Thoracic aorta (tissue), 2 donors: ENCODE measurements at places on chromosomes 2 and 18. TPM values are rescaled to one million over a fixed set of nuclear protein-coding genes. Genes with fewer than 3 reads are reported as not detected.
A peak's percentile ranks its signal among the peaks of the same experiment; 100 is the strongest.

Gene ZC3H8
- 5.3 TPM for total RNA-seq

Gene SULT1C4
- total RNA-seq, result not detected

Gene PROKR1
- not detected for total RNA-seq

Gene POTEI
- total RNA-seq, result not detected

Gene RNF125
- total RNA-seq, result 4.6 TPM

- DNase-seq, result no peak
Measured at GRCh38 chr2:73218298-73218697, 4.3 kb downstream of the SMYD5 start.

DNA sequence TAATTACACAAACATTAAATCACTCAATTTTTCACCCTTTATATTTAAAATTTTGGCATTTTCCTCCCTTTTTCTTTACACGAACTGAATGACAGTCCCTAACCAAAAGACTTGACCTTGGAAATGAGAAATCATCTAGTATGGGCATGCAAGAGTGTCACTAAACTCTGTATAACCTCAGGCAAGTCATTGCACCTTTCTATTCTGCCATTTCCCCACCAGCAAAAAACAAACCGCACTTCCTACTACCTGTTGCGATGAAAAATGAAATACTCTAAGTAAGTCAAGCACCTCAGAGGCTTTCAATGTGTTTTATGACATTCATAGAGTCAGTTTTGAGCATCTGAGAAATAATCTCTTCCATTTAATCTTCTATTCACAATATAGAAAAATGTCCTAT, 44.1 kb downstream of the ANKRD44 start:
- no peak for DNase-seq

- no peak for DNase-seq
Measured at GRCh38 chr2:11729362-11730212, 16.8 kb upstream of the LPIN1 start.

DNA sequence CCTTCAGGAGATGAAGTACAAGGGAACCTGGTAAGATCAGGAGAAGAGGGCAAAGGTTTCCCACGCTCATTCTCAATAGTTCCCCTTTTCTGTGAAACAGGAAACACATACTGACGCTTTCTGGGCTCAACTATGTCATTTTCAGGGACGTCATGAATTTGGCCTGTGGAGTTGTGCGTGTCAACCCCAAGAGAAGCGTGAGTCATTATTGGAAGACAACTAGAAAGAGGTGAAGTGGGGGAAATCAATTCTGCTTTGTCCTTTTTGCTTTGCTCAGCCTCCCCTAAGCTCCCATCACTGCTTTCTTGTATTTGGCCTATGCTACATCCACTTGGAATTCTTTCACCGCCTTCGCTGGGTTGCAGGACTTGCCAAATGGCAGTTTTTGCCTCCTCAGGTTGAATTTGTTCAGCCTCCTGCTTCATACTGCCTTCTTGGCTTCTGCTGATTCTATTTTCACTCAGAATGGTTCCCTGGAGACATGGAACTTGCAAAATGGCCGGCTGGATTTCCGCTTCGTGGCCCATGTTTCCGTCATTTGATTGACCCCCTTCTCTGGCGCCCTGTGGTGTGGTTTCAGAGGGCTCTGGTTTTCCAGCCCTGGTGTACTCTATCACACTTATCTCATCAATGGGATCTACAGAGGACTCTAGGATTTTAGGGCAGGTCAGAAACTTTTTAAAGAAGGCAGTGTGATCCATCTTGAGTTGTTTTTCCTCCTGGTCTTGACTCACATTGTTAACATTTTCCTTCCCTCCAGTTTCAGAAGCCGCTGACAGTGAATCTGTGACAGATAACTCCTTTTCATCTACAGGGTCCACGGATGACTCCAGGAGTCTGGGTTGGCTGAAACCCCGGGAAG, 93.3 kb downstream of the ALPK2 start:
- no peak for DNase-seq

DNA sequence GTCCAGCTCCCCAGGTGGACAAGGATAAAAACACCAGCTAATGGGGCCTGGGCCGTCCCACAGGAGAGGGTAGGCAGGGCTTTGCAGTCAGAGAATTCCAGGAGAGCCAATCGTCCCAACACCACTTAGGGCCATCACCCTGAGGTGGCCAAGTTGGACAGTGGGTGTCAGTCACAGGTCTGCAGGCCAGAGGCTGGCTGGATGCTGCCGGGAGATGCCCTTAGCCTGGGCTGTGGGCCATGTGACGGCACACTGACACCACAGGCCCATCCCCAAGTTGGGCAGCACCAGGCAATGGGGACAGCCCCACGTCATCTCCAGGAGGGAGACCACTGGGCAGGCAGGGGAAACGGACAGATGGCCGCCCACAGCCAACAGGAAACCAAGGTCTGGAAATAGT, 53.9 kb downstream of the KIF1A start:
- no peak for DNase-seq

DNA sequence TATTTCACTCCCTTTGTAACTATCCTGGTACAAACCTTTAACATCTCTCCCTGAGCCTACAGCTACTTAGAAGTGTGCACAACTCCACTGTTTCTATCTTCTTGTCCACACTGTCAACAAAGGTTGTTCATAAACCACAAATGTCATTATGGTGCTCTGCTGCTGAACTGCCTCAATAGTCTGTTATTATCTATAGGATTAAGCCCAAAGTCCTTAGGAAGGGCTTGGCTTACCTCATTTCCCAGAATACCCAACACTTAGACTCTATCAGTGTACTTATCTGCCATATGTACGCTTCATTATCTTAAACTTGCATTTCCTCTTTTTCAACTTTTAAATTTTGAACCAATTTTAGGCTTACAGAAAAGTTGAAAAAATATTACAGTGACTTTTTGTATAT, 94.2 kb downstream of the HNMT start:
- no peak for DNase-seq

DNA sequence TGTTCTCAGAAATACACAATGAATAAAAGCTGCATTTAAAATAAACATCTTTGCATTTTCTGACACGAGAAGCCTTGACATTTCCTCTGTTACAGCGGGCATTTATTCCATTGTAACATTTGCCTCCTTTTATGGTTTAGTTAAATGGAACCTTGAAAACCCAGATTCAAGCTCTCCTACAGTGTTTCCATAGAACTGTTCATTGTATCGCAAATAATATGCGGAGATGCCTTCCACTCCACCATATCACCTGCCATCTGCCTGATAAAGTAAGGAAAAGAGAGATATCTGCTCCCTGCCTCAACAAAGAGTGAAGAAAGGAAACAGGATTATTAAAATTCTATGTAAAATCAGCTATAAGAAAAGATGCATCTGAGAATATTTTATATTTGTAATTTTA, 69.8 kb downstream of the CDH19 start:
- no peak for DNase-seq

- DNase-seq, result no peak
Measured at GRCh38 chr18:74645679-74646078, 48.0 kb downstream of the ZNF407 start.

DNA sequence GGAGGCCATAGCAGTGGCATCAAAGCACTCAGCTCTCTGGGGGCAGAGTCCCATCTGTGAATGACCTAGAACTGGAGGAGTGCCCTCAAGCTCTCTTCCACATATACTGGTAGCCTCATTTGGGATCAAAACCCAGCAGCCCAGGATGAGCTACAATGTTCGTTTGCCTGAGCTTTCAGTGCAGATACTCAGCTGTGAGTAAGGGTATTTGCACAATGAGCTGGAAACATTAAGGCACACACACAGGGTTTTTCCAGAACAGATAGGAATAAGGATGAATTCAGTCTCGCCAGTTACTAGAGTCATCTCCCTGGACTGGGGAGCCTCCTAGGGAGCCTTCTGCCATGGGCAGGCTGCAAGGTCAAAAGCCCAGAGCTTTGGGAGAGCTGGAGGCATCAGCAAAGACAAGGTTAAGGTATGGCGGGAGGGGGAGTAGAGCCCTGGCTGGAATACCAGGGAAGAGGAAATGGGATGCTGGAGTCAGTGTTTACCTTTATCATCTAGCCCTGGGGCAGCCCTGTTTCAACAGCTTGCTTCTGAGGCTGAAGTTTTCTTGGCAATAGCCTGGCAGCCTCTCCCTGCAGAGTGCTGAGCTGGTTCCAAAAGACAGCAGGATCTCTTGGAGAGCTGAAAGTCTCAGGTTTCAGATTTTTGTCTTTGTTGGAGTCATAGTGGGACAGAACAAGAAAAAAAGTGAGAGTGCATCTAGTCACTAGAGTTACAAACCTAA, 187.7 kb downstream of the LOXHD1 start:
- no peak for DNase-seq

GRCh38 chr2:216643986-216644659, 10.9 kb downstream of the IGFBP2 start:
- no peak for DNase-seq

DNA sequence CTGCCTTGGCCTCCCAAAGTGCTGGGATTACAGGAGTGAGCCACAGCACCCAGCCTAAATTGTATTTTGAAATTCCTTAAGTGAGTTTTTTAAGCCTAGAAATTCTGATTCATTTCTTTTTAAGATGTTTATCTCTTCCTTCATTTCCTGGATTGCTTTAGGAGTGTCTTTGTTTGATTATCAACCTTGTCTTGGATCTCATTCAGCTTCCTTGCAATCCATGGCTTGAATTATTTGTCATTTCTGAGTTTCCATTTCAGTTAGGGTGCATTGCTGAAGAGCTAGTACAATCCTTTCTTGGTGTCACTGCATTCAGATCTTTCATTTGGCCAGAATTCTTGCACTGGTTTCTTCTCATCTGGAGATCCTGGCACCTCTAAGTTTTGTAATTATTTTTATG, 606.4 kb upstream of the ZNF804A start:
- no peak for DNase-seq

DNA sequence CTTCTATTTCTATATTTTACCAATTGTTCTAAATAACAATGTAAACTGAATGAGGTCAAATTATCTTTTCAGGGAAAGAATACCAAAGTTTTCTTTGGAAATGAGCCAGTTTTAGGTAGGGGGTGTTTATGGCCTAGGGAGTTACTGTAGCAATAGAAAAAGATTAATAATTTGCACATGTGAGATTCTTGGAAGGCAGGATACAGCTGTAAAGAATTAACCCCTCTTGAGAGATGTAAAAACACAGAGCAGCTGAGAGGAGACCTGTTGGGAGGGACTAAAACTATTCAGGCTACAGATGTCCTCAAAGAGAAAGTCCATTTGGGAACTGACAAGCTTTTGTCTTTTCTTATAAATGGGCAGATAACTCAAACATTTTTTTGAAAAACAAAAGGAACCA, 182.2 kb downstream of the FIGN start:
- DNase-seq, result no peak

DNA sequence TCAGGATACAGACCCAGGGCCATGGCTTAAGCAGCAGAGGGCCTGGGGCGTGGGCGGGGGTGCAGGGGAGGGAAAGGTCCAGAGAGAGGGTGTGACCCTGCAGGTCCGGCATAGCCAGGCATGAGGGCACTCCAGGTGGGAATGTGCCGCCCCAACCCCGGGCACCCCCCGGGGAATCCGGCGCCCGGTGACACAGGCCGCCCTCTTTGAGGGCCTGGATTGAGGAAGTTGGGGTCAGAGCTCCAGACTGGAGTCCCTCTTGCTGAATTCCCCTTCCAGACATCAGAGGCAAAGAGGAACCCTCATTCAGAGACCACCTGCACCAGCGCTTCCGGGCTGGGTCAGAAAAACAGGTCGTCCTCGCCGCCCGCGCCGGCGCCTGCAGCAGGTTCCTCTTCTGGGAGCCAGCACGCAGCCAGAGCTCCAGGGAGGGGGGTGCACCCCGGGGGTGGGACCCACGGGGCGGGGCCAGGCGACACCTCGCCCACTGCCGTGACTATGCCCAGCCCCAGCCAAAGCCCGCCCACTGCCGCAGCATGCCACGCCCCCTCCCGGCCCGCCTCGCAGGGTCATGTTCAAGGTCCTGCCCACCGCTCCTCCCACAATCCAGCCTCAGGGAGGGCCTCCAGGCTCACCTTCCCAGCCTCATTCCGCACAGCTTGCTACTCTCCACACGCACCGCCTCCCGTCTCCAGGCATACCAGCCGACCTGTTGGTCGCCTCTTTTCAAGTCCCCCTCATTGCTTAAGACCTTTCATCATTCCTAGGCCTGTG, 98.3 kb upstream of the ID2 start:
- DNase-seq, result peak; percentile 80

DNA sequence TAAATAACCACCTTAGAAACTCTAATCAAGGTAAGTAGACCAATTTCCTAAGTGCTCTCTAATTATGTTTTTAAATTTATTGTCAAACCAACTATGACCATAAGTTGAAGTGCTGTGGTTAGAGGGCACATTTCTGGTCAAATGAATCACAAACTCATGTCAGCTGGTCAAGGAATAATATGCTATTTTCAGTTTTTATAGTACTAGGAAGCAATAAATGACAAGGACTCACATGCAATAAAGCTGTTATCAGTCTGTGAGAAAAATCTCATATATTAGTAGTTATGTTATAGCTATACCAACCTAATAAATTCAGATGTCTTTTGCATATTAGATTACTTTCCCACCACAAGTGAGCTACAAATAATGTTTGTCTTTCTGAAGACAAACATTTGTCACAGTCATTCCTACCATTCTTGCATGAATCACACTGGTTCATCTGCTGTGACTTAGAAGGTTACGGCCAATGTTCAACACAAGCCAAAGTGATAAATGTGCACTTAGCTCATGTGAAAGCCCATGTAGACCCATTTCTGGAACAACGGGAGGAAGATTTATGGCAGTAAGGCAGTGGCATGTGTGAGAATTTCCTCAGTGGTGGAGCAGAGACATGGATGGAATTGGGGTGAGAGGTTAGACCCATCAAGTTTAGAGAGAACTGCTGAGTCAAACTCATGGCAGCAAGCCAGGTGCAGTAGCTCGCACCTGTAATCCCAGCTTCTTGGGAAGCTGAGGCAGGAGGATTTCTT, 27.4 kb upstream of the CCNYL1 start:
- no peak for DNase-seq

DNA sequence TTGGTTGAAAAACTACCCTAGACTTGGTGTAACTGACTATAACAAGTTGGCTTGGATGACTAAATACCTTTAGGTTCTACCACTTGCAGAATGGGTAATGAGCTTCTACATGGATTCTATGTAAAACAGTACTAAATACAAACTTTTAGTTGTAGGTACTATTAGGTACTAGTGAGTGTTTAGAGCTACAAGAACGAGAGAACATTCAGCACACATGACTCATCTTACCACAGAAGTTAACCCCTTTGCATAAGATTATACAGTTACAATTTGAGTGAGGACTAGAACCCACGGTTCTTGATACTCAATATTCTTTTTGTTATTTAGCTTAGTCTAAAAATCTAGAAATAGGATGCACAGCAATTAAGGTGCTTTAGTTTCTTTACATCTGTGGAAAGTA, 101.7 kb upstream of the TFCP2L1 start:
- no peak for DNase-seq

DNA sequence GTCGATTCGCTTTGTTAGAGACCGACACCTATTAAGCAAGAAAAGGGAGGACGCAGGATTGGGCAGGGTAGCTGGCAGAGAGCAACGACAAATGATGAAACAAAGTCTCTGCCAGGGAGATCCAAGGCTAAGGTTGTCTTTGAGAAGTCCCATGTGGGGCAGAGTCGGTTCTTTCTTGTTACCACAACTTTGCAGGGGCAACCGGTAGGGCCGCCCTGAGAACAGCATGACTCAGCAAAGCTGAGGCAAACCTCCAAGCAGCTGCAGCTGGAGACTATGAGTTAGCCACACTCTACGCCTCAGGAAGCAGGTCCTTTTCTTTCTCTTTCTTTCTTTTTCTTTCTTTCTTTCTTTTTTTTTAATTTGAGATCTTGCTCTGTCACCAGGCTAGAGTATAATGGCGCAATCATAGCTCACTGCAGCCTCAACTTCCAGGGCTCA, 452.3 kb upstream of the ID2 start:
- DNase-seq, result no peak

- DNase-seq, result no peak
Measured at GRCh38 chr18:39959839-39960238, 1995.2 kb upstream of the PIK3C3 start.
